SK-N-SH treated with all-trans-retinoic acid at 6 μM for 48 hours (cell line): ENCODE measurements at places on chromosomes 5 and 9.
A peak's percentile ranks its signal among the peaks of the same experiment; 100 is the strongest.

DNA sequence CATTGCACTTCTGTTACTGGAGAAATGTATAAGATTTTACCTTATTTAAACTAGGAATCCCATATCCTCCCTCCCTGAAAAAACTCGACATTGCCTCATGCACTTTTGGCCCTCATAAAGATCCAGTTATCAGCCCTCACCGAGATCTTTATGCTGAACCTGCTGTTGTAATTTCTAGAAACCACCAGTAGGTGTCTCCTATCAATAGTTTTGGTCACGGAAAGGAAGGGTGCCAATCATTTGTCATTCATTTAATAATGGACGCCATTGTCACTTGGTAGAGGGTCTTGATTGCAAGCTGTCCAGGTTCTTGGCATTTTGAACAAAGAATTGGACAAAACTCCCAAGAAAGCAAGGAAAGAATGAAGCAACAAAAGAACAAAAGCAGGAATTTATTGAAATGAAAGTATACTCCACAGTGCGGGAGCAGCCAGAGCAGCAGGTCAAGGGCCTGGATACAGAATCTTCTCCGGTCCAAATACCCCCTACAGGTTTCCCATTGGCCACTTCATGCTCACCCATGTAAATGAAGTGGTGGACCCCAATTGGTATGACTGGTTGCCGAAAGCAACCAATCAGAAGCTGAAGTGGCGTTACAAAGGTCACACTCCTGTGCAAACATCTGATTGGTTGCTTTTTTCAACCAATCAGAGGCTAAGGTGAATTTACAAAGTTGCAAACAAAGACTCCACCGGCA lies 524.3 kb downstream of the PSAT1 start:
- ATAC-seq: peak; percentile 76

DNA sequence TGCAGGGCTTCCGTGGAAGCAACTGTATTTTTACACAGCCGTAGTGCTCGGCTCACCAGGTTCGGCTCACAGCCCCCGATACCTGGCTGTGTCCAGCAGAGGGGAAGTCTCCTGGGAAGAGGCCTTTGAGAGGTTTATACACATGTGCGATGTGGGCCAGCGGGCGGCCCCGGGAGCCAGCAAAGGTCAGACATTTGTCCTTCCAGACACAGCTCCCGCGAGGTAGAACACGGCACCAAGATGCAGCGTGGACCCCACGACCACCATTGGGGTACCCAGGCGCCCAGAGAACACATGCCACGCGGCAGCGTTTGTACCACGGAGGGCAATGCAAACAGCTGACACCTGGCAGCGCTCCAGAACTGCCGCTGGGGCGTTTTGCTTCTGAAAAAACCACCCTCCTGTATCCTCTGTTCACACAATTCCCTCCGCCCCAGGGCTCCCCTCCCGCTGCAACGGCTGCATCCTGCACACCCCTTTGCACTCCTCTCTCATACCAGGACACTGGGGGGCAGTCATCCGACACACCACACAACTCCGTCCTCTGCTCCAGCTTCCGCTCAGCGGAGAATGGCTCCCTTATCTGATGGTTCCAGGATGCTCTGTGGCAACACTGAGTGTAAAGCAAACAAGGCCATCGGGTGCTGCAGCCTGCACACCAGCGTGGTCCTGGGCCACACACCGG lies 235.3 kb downstream of the SYK start:
- ATAC-seq: peak; percentile 99

GRCh38 chr5:149317281-149318048 lies 27.8 kb upstream of the GRPEL2 start:
- peak; percentile 61 for ATAC-seq

GRCh38 chr9:136996361-136997292 lies at the start of gene CLIC3:
TSS of gene CLIC3 (minus strand) at chr9:136996568. CDS start at chr9:136996543, 25 bp downstream.
- ATAC-seq: peak; percentile 32

GRCh38 chr5:15850536-15850935 lies 329.1 kb downstream of the MARCHF11 start:
- no peak for ATAC-seq

- ATAC-seq: no peak
Measured at GRCh38 chr5:59081693-59082092, 498.8 kb downstream of the RAB3C start.

DNA sequence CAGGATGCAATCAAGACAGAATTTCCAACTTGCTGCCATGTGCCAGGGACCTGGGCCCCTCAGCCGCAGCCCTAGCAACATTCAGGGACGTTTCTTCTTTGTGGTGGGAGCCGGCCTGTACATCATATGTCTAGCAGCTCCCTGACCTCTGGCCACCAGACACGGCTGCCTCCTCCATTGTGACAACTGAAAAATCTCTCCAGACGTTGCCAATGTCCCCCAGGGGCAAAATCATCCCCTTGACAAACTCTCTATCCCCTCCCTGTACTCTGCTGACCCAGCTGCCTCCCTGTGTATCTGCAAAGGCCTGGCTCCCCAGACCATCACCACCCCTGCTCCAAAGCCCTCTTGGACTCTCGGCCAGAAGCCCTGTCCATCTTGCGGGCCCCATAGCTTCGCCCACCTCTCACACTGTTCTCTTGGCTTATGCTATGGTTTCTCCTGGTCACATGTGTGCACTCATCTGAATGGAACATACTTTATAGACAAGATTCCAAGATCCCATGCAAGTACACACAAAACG lies 40.8 kb downstream of the BICD2 start:
- ATAC-seq: no peak

GRCh38 chr5:93601071-93601801 lies 18.2 kb downstream of the NR2F1 start:
- ATAC-seq: peak; percentile 76

- no peak for ATAC-seq
Measured at GRCh38 chr5:121725450-121725849, 126.2 kb upstream of the FTMT start.

GRCh38 chr9:93346231-93347112 lies 105.0 kb upstream of the FAM120A start:
- ATAC-seq: peak; percentile 53; the same call in 1 of the 3 replicates

- no peak for ATAC-seq
Measured at GRCh38 chr5:83406906-83407305, 64.6 kb upstream of the VCAN start.

- ATAC-seq: no peak
Measured at GRCh38 chr5:178323541-178323865, 90.9 kb upstream of the PHYKPL start.

DNA sequence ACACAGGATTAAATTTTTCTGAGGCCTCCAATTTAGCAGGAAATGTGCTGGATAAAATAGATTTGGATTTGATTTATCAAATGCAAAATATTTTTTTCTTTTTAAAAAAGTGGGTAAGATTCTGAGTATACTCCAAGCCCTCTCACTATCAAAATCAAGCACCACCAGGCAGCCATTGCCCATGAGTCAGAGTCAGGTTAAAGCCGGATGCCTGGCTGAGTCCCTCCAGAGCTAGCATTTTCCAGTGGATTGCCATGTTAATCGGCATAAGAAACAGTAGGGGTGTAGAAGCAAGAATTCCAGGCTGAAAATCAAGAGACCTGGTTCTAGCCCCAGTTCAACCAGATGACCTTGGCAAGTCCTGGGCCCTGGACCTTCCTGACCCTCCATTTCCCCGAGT lies 85.3 kb downstream of the FAM114A2 start:
- ATAC-seq: peak; percentile 72

DNA sequence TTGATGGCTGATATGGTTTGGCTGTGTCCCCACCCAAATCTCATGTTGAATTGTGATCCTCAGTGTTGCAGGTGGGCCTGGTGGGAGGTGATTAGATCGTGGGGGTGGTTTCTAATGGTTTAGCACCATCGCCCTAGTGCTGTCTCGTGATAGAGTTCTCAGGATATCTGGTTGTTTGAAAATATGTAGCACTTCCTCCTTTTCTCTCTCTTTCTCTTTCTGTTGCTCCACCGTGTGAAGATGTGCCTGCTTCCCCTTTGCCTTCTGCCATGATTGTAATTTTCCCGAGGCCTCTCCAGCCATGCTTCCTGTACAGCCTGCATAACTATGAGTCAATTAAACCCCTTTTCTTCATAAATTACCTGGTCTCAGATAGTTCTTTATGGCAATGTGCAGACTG lies 111.6 kb downstream of the SREK1 start:
- no peak for ATAC-seq

GRCh38 chr5:102624405-102624804 lies 125.6 kb upstream of the SLCO6A1 start:
- no peak for ATAC-seq

- ATAC-seq: no peak
Measured at GRCh38 chr5:58548068-58548467, 34.8 kb upstream of the RAB3C start.

DNA sequence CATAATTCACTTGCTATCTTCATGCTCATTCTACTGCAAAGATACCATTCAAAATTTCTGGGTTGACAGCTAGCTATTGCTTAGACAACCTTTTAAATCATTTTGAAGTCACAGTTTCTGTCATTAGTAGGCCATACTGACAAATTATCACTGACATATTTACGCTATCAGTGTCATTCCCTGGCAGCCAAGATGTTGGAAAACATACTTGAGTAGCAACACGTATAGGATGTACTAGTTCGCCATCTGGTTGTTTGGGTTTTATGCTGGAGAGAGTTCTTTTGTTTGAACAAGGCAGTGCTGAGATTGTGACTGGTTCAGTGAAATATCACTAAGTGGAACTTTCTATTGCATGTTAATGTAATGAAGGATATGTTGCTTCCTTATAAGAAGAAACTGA lies 621.9 kb downstream of the DTWD2 start:
- no peak for ATAC-seq

- ATAC-seq: no peak
Measured at GRCh38 chr9:107907715-107908114, 418.1 kb upstream of the KLF4 start.

DNA sequence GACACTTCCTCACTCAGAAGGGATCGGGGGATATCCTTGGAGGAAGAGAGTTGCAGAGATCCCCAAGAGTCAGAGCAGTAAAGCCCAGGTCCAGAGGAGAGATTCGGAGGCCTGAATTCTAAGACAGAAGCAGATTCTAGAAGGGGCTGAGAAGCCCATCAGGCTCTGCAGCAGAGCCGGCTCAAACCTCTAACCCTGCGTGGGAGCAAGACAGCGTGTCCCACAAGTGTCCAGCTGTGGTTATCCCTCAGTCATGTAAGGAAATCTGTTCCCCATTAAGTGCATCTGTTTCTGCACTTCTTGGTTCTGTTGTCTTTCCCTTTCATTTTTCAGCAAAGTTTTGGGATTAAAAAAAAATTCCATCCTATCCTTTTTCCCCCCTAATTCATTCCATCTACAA lies 4.8 kb upstream of the DIAPH1 start:
- no peak for ATAC-seq

DNA sequence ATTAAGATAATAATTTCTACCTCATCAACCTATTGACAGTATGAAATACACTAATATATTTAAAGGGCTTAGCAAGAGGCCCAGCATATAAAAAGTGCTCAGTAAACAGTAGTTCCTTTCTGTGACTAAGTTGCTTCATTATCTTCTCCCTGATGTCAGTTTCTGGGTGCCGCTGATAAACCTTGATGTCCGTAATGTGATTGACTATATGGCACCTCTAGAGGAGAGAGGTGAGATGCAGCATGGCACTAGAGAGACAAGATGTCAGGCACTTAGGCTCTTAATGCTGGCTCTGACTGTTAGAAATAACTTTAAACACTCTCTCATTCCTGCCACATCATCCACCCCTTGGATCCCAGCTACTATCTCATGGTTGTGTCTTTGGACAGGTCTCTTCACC lies 455.9 kb upstream of the KLF4 start:
- no peak for ATAC-seq

DNA sequence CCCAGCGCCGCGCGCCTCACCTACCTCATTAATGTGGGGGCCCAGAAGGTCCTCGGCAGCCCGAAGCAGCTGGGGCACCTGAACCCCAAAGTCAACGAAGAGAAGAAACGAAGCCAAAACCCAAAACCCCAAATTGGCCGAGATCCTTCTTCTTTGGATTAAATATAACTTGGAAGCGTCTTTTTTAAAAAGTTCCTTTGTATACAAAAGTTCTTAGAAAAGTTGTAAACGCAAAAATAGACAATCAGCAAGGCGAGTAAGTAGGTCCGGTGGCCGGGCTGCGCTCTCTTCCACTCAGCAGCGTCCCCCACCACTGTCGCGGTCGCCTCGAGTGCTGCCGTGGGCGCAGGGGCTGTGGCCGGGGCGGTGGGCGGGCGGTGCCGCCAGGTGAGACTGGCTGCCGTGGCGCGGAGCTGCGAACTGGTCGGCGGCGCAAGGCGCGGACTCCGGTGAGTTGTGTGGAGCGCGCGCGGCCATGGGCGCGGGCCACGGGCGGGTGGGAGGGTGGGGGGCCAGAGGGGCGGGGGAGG lies 360 bp downstream of the KLF4 start:
- peak; percentile 9 for ATAC-seq

DNA sequence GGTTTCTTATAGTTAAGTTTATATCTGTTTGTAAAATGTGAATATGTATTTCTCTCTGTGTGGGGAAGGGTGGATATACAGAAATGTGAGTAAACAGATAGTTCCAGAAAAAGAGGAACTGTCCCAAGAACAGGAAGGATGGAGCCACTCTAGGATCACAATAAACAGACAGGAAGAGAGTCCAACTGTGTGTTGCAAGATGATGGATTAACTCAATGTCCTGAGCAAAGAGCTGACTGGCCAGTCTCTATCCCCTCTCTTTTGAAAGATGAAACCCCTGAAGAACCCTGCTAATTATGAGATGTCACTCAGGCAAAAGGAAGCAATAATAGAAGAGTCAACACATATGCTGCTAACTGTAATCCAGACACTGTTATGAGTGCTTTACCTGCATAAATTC lies 202.7 kb downstream of the SEMA6A start:
- ATAC-seq: no peak

- no peak for ATAC-seq
Measured at GRCh38 chr5:68332080-68332451, 116.5 kb downstream of the PIK3R1 start.

GRCh38 chr5:143215690-143216089 lies 187.8 kb downstream of the NR3C1 start:
- ATAC-seq: no peak

GRCh38 chr5:108983461-108984092 lies 235.9 kb downstream of the FER start:
- ATAC-seq: no peak

GRCh38 chr5:41747301-41747700 lies 122.9 kb downstream of the OXCT1 start:
- peak; percentile 37; the same call in 2 of the 3 replicates for ATAC-seq

DNA sequence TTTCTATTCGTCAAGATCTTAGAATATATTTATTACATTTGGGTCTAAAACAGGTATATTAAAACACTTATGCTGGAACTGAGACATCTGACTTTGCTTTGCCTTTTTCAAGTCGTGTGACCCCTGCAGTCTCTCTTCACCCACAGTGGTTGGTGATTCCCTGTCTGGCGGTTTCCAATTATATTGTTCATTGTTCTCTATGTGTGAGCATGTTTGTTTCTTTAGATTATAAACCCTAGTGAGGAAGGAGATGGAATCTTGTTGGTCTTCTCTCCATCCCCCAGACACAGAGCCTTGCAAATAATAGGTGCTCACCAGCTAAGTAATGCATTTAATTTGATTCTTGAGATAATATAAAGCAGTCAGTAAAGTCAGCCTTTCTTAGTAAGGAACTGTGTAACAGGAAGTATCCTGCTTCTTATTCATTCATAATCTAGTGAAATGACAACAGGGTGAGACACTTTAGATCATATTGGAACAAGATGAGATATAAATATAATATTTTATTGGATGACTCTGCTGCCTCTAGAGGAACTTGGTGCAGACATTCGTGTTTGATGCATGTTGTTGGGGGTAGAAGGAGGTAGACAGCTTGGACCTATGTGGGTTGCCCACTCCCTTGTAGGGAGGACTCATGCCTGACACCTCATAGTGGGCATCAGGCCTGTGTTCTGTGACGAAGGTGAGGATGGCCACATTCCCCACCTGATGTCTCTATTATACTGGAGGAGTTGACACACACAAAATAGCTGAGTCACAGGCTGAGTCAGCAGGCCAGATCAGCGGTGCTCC lies 88.1 kb downstream of the FGF1 start:
- ATAC-seq: peak; percentile 94

- ATAC-seq: no peak
Measured at GRCh38 chr9:80811003-80811402, 878.3 kb downstream of the TLE1 start.
